Activated B cell treated with CpG ODN at 0.5 μM for 24 hours (primary cell): ENCODE measurements at places on chromosomes 3 and 15.

DNA sequence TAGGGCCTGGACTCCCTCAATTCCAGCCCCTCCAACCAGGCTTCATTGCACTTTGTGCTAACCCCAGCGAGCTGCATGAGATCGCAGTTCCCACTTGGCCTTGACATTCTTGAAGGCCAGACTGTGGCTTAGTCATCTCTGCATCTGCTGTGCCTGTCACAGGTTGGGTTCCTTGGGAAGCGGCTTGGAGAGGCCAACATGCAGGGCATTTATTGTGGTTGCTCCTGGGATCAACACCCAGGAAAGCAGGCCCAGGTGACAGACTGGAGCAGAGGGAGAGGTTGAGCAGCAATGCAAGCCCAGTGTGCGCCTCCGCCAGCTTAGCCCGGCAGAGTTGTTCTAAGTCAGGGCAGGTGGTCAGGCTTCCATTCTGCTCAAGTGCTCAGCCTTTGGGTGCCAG, 10.5 kb downstream of the ABCF3 start:
- H3K36me3 ChIP-seq, result peaks cover 46% of the 10 kb centered on the region
- H3K4me1 ChIP-seq, result no peaks in the 10 kb centered on the region
- no peak for DNase-seq
- no peak overlapping the region for H3K4me3 ChIP-seq

GRCh38 chr15:73822998-73823397, 50.4 kb upstream of the TBC1D21 start:
- no peak for DNase-seq
- H3K27me3 ChIP-seq, result peaks cover 28% of the 10 kb centered on the region
- no peak overlapping the region for H3K4me3 ChIP-seq
- H3K4me1 ChIP-seq, result no peaks in the 10 kb centered on the region

GRCh38 chr15:39767921-39768320, 14.7 kb downstream of the FSIP1 start:
- H3K27me3 ChIP-seq, result peaks cover 4% of the 10 kb centered on the region
- no peak for DNase-seq
- H3K4me1 ChIP-seq, result no peaks in the 10 kb centered on the region
- no peak overlapping the region for H3K4me3 ChIP-seq
- H3K36me3 ChIP-seq, result no peaks in the 10 kb centered on the region
- no peak overlapping the region for H3K27ac ChIP-seq

- peaks cover 20% of the 10 kb centered on the region for H3K4me1 ChIP-seq
- no peaks in the 10 kb centered on the region for H3K36me3 ChIP-seq
- peak; percentile 16 for DNase-seq
- H3K4me3 ChIP-seq, result peak overlapping the region; percentile 69
- H3K27ac ChIP-seq, result no peak overlapping the region
Measured at GRCh38 chr3:152835601-152836102, 721 bp downstream of the P2RY1 start.

- DNase-seq, result no peak
- H3K27me3 ChIP-seq, result no peaks in the 10 kb centered on the region
- H3K27ac ChIP-seq, result no peak overlapping the region
- H3K4me3 ChIP-seq, result no peak overlapping the region
- peaks cover 5% of the 10 kb centered on the region for H3K4me1 ChIP-seq
Measured at GRCh38 chr15:67744331-67745072, 80.8 kb upstream of the SKOR1 start.

- peaks cover 2% of the 10 kb centered on the region for H3K27me3 ChIP-seq
- H3K4me1 ChIP-seq, result no peaks in the 10 kb centered on the region
- no peaks in the 10 kb centered on the region for H3K36me3 ChIP-seq
- DNase-seq, result no peak
- no peak overlapping the region for H3K4me3 ChIP-seq
Measured at GRCh38 chr15:41160639-41161315, 44.7 kb upstream of the INO80 start.

GRCh38 chr15:89740137-89740536, 10.9 kb downstream of the MESP1 start:
- no peak overlapping the region for H3K27ac ChIP-seq
- H3K4me1 ChIP-seq, result peaks cover 2% of the 10 kb centered on the region
- no peak for DNase-seq

DNA sequence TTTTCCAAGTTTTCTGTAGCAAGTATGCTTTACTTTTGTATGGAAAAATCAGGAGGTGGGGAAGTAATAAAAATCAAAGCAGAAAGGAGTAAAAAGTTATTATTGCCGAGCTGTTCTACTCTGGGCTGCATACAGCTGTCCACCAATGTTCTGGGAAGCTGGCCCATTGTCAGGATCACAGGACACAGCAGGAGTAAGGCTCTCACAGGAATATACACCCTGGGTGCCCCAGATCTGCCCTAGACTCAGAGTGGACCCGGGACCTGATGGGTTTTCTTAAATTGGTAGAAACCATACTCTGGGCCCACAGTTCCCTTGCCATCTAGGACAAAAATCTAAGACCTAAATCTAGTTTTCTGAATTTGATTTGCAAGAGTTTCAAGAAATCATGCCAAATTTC, 60.4 kb downstream of the TNIK start:
- peaks cover 3% of the 10 kb centered on the region for H3K27me3 ChIP-seq
- no peaks in the 10 kb centered on the region for H3K36me3 ChIP-seq
- no peak for DNase-seq
- H3K4me3 ChIP-seq, result no peak overlapping the region

DNA sequence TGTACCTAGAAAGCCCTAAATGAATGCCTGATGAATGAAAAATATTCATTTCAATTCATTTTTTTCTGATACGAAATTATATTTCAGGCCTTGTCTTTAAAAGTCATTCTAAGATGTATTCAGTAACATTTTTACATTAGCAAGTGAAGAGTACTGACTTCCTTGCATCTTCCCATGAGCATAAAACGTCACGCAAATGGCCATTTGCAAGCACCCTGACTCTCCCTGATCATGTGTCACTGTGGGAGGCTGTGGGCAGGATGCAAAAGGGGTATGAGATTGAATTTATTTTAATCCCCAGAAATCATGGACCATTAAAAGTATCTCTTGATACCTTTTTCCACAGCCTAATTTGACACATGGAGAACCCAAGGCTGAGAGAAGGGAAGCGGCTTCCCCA, 105.0 kb downstream of the BDH1 start:
- H3K27me3 ChIP-seq, result peaks cover 5% of the 10 kb centered on the region
- H3K36me3 ChIP-seq, result no peaks in the 10 kb centered on the region
- DNase-seq, result no peak
- H3K4me3 ChIP-seq, result no peak overlapping the region
- H3K4me1 ChIP-seq, result peaks cover 5% of the 10 kb centered on the region

DNA sequence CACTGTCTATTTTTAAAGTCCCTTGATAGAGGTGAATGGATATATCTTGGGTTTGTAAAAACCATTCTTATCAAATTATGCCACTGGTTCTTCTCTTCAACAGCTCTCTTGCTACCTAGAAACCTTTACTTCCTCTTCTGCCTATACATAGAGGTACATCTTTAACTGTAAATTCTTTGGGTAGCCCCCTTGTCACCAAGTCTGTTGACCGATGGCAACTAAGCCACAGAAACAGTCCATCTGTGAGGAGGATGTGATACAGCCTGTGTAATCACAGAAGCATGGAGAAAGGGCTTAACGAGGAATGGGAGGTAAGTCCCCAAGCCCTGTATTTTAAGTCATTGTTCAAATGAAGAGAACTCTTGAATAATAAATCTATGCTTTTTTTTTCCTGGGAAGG, 246.5 kb upstream of the MDFIC2 start:
- DNase-seq, result no peak
- H3K4me3 ChIP-seq, result no peak overlapping the region
- no peaks in the 10 kb centered on the region for H3K36me3 ChIP-seq
- H3K27me3 ChIP-seq, result peaks cover 2% of the 10 kb centered on the region
- peaks cover 4% of the 10 kb centered on the region for H3K4me1 ChIP-seq
- H3K27ac ChIP-seq, result no peak overlapping the region

DNA sequence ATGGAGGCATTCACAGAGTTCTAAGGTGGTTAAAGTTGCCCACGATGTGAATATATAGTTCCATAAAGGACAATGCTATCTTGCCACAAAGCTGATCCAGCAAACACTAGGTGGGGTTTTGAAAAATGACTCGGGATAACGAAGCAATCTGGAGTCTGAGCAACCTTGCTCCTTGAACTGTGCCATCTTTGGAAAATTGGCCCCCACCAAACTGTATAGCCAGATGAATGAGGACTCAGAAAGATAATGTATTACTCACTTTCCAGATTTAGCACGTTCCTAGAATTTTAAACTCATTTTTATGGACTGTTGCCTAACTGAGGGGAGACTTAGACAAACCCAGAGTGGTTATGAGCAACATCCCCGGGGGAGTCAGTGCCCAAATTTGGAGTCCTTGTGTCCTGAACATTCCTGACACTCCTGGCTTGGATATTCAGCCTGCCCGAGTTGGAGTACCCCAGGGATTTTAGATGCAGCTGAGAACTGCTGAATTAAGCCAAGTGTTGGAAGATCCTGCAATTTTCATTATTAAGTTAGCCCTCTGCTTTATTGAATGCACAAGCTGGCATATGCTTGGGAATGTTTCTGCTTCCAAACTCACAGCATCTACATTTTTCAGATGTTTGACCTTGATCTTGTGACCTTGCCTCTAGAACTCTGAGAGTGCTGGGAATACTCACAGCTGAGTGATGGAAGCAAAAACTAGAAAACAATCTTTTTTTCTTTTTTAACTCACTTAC, 8.8 kb upstream of the MAGI1 start:
- DNase-seq, result no peak
- no peaks in the 10 kb centered on the region for H3K36me3 ChIP-seq
- H3K4me3 ChIP-seq, result no peak overlapping the region
- no peak overlapping the region for H3K27ac ChIP-seq
- peaks cover 4% of the 10 kb centered on the region for H3K27me3 ChIP-seq
- no peaks in the 10 kb centered on the region for H3K4me1 ChIP-seq

- no peaks in the 10 kb centered on the region for H3K36me3 ChIP-seq
- H3K27me3 ChIP-seq, result peaks cover 2% of the 10 kb centered on the region
- H3K4me3 ChIP-seq, result no peak overlapping the region
- H3K4me1 ChIP-seq, result no peaks in the 10 kb centered on the region
- H3K27ac ChIP-seq, result no peak overlapping the region
- no peak for DNase-seq
Measured at GRCh38 chr15:92448370-92448769, 54.7 kb downstream of the ST8SIA2 start.

GRCh38 chr3:123286308-123287023, 84.7 kb downstream of the SEC22A start:
- no peaks in the 10 kb centered on the region for H3K36me3 ChIP-seq

DNA sequence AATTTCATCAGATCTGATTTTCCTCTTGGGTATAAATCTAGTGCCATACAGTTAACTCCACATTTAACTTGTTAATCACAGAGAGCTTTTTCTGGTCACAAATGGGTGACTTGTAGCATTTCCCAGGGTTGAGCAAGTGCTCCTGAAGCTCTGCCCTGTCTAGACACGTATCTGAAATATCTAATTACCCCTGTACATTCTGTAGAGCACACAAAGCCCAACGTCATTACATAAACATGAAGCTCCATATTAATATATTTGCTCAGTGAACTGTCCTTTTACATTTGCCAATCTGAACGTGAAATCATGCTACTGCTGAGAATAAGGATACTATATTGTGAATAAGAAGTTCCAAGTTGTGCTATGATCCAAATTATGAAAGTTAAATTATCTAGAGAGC, 49.0 kb downstream of the THBS1 start:
- no peaks in the 10 kb centered on the region for H3K4me1 ChIP-seq
- no peak overlapping the region for H3K27ac ChIP-seq
- H3K36me3 ChIP-seq, result no peaks in the 10 kb centered on the region

GRCh38 chr3:50111757-50112156, 23.0 kb downstream of the RBM5 start:
- no peak for DNase-seq
- no peaks in the 10 kb centered on the region for H3K4me1 ChIP-seq
- no peaks in the 10 kb centered on the region for H3K27me3 ChIP-seq
- H3K27ac ChIP-seq, result no peak overlapping the region

- no peak overlapping the region for H3K4me3 ChIP-seq
- no peak for DNase-seq
- peaks cover 8% of the 10 kb centered on the region for H3K27me3 ChIP-seq
- H3K36me3 ChIP-seq, result no peaks in the 10 kb centered on the region
- H3K4me1 ChIP-seq, result no peaks in the 10 kb centered on the region
Measured at GRCh38 chr3:150110097-150110496, 139.4 kb upstream of the PFN2 start.

GRCh38 chr3:172582712-172583111, 59.5 kb upstream of the TNFSF10 start:
- no peaks in the 10 kb centered on the region for H3K27me3 ChIP-seq
- no peaks in the 10 kb centered on the region for H3K36me3 ChIP-seq
- DNase-seq, result no peak
- H3K4me1 ChIP-seq, result peaks cover 26% of the 10 kb centered on the region
- no peak overlapping the region for H3K4me3 ChIP-seq

DNA sequence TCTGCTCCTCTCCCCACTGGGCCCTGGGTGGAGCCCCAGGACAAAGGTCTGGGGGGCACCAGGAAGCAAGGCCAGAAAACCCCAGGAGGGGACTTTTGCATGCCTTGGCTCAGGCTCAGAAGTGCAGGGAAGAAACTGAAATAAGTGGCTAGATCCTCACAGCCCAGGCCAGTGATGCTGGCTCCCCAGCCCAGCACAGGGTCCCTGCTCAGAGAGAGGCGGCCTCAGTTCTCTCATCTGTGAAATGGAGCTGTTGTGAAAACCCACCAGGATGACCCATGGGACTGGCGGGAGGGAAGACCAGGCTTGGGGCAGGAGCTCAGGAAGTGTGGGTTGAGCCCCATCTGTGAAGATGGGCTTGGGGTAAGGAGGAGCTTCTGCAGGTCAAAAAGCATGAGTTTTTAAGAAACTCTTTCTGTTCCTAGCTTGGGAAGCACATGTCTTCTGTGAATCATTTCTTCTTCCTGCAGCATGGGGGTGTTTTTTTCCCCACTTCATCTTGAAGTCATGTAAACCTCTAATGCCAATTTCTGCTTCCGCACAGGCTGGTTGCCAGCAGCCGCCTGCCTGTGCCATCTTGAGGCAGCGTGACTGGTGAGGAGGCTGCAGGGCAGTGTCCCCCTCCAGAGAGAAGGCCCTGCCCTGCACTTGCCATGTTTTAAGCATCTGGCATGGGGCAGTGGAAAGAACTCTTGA, 118.6 kb downstream of the SMAD6 start:
- H3K27ac ChIP-seq, result no peak overlapping the region
- H3K4me3 ChIP-seq, result no peak overlapping the region
- H3K36me3 ChIP-seq, result no peaks in the 10 kb centered on the region
- peaks cover 3% of the 10 kb centered on the region for H3K27me3 ChIP-seq
- no peaks in the 10 kb centered on the region for H3K4me1 ChIP-seq

GRCh38 chr3:35708394-35709271, 69.3 kb downstream of the ARPP21 start:
- H3K27ac ChIP-seq, result no peak overlapping the region
- no peaks in the 10 kb centered on the region for H3K4me1 ChIP-seq
- H3K36me3 ChIP-seq, result no peaks in the 10 kb centered on the region

DNA sequence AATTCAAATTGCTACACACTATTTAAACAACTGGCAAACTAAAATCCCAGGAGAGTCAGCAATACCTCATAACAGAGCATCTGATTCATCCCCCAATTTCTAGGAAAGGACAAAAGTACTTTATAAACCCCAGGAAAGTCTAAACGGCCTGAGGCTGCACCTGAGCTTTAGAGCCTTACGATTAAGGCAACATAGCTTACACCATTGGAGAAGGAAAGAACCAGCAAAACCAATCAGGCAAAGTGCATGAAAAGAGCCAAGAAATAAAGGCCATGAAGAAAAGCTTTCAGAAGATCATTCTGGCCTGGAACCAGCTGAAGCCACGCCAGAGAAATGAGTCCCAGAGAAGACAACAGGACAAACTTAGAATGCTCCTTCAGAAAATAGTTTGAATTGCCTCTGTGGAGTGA, 48.1 kb downstream of the PTPN9 start:
- H3K27me3 ChIP-seq, result no peaks in the 10 kb centered on the region
- DNase-seq, result no peak
- peak overlapping the region; percentile 38 for H3K27ac ChIP-seq
- H3K4me1 ChIP-seq, result no peaks in the 10 kb centered on the region
- no peak overlapping the region for H3K4me3 ChIP-seq
- peaks cover 11% of the 10 kb centered on the region for H3K36me3 ChIP-seq
